Brain (organoid and tissue), 16 donors: ENCODE measurements at places on chromosomes 12 and 14. TPM values are rescaled to one million over a fixed set of nuclear protein-coding genes. Genes with fewer than 3 reads are reported as not detected.

The PRR4 gene
- polyA plus RNA-seq, result 6.0 TPM

The TAS2R9 gene
- not detected for polyA plus RNA-seq

The MANSC4 gene
- polyA plus RNA-seq, result not detected

The AQP2 gene
- polyA plus RNA-seq, result not detected

The RERGL gene
- 1.6 TPM for polyA plus RNA-seq

The SMCO2 gene
- 0.39 TPM for polyA plus RNA-seq

The CIT gene
- 23.4 TPM for polyA plus RNA-seq

The KCNH3 gene
- polyA plus RNA-seq, result 30.6 TPM

The OLR1 gene
- 0.88 TPM for polyA plus RNA-seq

The KCNC2 gene
- 3.5 TPM for polyA plus RNA-seq

The CLEC14A gene
- polyA plus RNA-seq, result 13.6 TPM

The OR6C3 gene
- not detected for polyA plus RNA-seq

The ZC2HC1C gene
- 5.8 TPM for polyA plus RNA-seq

The SYNE3 gene
- polyA plus RNA-seq, result 2.0 TPM

The TAS2R42 gene
- polyA plus RNA-seq, result not detected

The NANOG gene
- not detected for polyA plus RNA-seq

The RPGRIP1 gene
- polyA plus RNA-seq, result not detected

The TROAP gene
- polyA plus RNA-seq, result 49.2 TPM

The VPS37B gene
- polyA plus RNA-seq, result 17.2 TPM

The CERS5 gene
- polyA plus RNA-seq, result 33.5 TPM

The SRRM4 gene
- 10.0 TPM for polyA plus RNA-seq

The TMEM52B gene
- 0.20 TPM for polyA plus RNA-seq

The TAS2R43 gene
- polyA plus RNA-seq, result not detected

The TMEM119 gene
- polyA plus RNA-seq, result 4.6 TPM

The ARHGAP9 gene
- polyA plus RNA-seq, result 7.6 TPM

The PPM1H gene
- 31.5 TPM for polyA plus RNA-seq

The RIMBP2 gene
- polyA plus RNA-seq, result 15.0 TPM

The TMEM179 gene
- polyA plus RNA-seq, result 69.2 TPM

The PIWIL1 gene
- not detected for polyA plus RNA-seq

The BHLHE41 gene
- 24.7 TPM for polyA plus RNA-seq

The CARMIL3 gene
- 7.1 TPM for polyA plus RNA-seq

The ATG101 gene
- 52.5 TPM for polyA plus RNA-seq

The ALDH1L2 gene
- 1.2 TPM for polyA plus RNA-seq

The JAG2 gene
- polyA plus RNA-seq, result 21.9 TPM

The FITM1 gene
- polyA plus RNA-seq, result 2.5 TPM

The SIX6 gene
- polyA plus RNA-seq, result 5.2 TPM

The PTPRQ gene
- polyA plus RNA-seq, result not detected

The GNPTAB gene
- 13.0 TPM for polyA plus RNA-seq

The GMFB gene
- polyA plus RNA-seq, result 17.2 TPM

The HOXC10 gene
- polyA plus RNA-seq, result not detected

The MYO1H gene
- polyA plus RNA-seq, result 0.24 TPM

The MAP1LC3B2 gene
- polyA plus RNA-seq, result 4.2 TPM

The EGLN3 gene
- polyA plus RNA-seq, result 23.4 TPM

The SLC6A12 gene
- polyA plus RNA-seq, result 16.6 TPM

The GPRC5D gene
- not detected for polyA plus RNA-seq

The LHX5 gene
- polyA plus RNA-seq, result 0.10 TPM

The KIF26A gene
- 15.3 TPM for polyA plus RNA-seq

The HSPB8 gene
- 70.7 TPM for polyA plus RNA-seq

The B4GALNT1 gene
- 42.2 TPM for polyA plus RNA-seq

The ADSS1 gene
- 15.7 TPM for polyA plus RNA-seq

The SERPINA6 gene
- not detected for polyA plus RNA-seq

The KRT77 gene
- not detected for polyA plus RNA-seq

The CCDC196 gene
- not detected for polyA plus RNA-seq

The CHGA gene
- polyA plus RNA-seq, result 1,071 TPM

The DNAI7 gene
- polyA plus RNA-seq, result 0.70 TPM

The PDZRN4 gene
- polyA plus RNA-seq, result 0.68 TPM

The NEDD8 gene
- polyA plus RNA-seq, result 330 TPM

The CSRNP2 gene
- polyA plus RNA-seq, result 25.4 TPM

The ANAPC5 gene
- 102 TPM for polyA plus RNA-seq

The INSM2 gene
- 0.48 TPM for polyA plus RNA-seq
